ENCODE measurements at places on chromosomes 11 and 22. TPM values are rescaled to one million over a fixed set of nuclear protein-coding genes. Genes with fewer than 3 reads are reported as not detected.
A peak's percentile ranks its signal among the peaks of the same experiment; 100 is the strongest.

DNA sequence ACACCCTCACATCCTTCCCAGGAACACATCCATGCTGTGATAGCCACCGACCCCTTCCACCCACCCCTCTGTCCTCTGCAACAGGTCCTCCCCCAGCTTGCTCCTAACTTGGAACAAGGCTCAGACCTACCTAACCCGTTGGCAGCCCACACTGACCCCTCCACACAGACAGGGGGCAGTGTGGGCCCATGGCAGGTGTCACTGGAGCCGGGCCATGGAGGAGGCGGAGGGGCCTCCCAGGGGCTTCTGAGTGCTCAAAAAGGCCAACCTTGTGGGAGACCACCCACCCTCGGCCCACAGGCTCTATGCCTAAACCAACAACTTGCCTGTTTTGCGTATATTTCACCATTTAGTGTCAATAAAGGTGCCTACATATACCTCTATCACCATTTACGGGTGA is 57.0 kb downstream of the CERK start:
- peak; percentile 85 for DNase-seq

GRCh38 chr22:42065438-42066125 is 5.0 kb downstream of the NAGA start:
- DNase-seq: no peak

DNA sequence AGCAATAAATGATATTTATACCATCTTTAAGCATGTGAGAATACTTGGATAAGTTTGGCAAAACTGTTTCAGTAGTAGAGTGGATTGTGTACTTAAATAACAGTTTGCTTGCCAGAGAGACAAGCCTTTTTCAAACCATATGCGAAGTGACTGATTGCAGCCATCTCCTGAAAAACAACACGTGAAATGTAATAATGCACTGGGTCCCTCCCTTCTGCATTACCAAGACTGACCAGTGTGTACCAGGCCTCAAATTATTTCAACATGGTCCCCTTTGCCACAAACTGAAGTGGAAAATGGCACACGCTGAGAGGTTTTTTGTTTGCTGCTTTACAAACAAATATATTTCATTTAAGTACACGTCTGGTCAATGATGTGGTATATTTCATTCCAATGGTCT is 337.4 kb downstream of the SOX6 start:
- DNase-seq: peak; percentile 30

- DNase-seq: peak; percentile 58
Observed at GRCh38 chr11:33329705-33330329, 72.6 kb downstream of the HIPK3 start.

DNA sequence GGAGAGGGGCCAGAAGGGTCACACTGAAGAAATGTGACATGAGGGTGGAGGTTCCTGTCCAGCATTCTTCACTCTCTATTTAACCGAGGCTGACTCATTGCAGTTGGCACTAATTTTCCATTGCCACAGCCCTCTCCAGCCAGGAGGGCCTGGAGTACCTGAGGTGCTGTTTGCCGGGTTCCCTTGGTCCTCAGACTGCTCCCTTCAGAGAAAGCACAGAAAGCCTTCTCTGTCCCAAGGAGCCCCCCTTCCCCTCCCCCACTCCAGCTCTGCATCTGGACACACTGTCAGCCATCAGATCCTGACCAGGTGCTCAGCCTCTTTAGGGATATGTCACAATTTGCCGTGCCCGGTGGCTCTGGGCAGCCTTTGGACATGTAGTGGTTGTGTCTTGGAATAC is 3.2 kb upstream of the C11orf91 start:
- DNase-seq: no peak

DNA sequence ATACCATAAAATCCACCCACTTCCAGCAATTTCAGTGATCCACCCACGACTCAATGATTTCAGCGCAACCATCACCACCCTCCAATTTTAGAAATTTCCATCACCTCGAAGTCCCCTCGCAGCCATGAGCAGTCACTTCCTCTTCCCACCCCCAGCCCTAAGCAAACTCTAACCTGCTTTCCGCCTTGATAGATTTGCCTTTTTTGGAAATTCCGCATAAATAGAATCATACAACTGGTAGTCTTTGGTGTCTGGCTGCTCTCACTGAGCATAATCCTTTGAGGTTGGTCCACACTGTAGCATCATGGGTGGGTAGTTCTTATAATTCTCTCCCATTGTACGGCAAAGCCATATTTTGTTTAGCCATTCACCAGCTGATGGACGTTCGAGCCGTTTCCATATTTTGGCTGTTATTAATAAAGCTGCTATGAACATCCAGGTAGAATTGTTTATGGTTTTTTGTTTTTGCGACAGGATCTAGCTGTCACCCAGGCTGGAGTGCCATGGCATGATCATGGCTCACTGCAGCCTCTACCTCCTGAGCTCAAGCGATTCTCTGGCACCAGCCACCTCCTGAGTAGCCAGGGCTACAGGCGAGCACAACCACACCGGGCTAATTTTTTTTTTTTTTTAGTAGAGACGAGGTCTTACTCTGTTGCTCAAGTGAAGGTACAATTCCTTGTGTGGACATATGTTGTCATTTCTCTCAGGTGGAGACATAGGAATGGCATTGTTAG is 16.0 kb downstream of the PIM3 start:
- peak; percentile 57 for DNase-seq

DNA sequence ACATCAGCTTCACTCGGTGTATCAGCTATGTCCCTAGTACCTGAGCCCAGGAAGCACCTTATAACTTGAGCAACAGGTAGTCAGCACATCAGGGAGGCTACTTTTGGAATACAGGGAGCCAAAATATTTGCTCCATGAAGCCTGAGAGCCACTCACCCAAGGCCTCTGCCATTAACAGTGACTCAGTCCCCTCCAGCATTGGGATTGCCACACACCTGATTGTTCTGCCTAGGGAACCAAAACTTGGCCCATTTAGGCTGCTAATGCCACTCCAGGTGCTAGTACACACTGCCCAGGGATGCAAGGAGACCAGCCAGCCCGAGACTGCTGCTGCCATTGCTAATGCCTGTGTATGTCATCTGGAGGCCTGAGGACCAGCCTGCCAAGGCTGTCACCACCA is 773.6 kb upstream of the TENM4 start:
- no peak for DNase-seq

- no peak for DNase-seq
Observed at GRCh38 chr11:24587635-24588034, 90.8 kb downstream of the LUZP2 start.

UPB1 gene
- not detected for total RNA-seq

DNA sequence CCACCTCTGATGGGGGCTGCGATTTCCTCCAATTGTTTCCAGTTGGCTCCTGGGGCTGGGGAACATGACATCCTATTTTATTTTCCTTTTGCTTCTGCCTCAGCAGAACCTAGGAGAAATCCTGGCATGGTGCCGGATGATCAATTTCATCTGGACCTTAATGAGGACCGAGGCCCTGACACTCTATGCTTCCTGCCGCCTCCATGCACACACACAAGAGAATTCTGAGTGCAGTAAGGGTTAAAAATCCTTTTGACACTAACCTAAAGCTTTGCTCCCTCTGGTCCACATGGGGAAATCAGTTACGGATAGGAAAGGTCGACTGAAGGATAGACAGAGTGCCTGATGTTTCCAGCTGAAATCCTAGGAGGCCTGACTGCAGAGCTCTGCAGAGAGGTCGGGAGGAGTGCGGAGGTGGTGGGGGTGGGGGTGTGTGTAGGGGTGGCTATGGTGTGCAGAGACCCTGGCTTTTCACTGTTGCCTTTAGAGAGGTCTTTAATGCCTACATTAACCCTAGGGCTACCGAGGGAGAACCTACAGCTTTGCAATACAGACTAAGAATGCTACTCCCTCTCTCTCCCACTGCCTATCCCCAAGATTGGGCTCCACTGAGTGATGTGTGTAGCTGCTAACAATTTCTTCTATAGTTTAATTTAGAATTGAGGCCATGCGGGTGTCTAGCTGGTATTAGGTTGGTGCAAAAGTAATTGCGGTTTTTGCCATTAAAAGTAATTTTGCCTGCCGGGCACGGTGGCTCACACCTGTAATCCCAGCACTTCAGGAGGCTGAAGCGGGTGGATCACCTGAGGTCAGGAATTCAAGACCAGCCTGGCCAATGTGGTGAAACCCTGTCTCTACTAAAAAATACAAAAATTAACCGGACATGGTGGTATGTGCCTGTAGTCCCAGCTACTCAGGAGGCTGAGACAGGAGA is 53.6 kb upstream of the INCENP start:
- DNase-seq: no peak

CFAP68 gene
- 10.9 TPM for total RNA-seq

DNA sequence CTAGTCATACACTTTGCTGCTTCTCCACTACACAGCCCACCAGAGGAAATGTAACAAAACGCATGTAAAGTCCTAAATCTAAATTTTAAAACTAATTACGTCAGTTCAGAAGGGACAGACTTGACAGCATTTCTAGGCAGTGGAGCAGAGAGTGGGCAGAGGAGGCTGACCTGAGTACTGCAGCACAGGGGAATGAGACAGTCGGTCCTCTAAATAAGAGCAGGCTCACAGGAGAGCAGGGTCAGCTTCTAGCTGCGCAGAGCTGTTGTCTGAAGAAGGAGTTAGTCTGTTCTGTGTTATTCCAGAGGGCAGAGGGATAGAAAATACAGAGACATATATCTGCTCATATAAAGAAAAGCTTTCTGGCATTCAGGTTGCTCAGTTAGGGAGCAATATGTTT is 40.3 kb downstream of the JHY start:
- no peak for DNase-seq

GRCh38 chr22:45754822-45755221 is 83.2 kb downstream of the ATXN10 start:
- DNase-seq: no peak

DNA sequence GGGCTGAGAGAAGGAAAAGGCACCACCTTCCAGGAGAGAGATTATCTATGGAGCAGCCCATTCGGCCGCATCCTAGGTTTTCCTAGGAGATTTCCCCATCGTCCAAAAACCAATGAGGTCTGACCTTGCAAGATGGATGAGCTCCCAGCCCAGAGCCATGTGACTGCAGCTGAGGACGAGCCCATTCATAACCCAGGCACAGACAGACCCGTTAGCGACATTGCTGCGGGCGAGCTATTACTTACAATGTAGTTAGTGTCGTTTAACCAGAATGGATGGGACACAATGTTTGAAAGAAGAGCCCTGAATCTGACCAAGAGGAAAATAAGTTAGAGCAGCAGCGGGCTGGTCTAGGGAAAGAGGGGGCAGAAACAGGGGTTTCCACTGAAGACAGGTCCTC is 395.9 kb upstream of the CADM1 start:
- no peak for DNase-seq

- DNase-seq: peak; percentile 65
Observed at GRCh38 chr11:34633990-34634693, 13.2 kb downstream of the EHF start.

- no peak for DNase-seq
Observed at GRCh38 chr11:121351083-121351630, 58.6 kb downstream of the SC5D start.

DNA sequence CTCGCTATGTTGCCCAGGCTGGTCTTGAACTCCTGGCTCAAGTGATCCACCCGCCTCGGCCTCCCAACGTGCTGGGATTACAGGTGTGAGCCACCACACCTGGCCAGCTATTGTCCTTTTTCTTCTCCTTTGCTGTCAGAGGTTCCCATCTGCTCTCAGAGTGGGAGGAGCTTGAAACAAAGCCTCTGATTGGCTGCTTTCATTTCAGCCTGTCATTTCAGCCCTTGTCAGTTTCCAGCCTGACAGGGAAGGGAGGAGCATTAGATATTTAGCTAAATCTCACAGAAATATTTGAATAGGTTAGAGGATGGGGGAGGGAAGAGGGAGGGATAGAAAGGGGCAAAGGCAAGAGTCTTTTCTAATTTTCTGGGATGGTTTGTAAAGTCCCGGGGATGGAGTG is 8.7 kb downstream of the SLC22A6 start:
- DNase-seq: no peak

DNA sequence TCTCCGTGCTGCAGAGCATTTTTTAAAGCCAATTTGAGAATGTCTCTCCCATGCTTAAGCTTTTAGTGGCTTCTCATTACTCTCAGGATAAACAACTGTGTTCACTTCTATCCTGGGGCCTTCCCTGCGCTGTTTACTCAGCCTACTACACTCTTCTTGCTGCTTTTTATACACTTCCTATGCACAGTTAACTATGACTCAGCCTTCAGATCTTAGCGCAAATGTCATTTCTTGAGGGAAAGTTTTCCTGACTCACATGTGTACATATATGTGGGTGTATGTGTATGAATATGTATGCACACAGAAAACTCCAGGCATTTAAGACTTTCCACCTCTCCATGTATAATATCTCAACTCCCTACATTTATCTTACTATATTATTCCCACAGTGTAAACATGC is 9.8 kb downstream of the THAP12 start:
- peak; percentile 92 for DNase-seq

INS gene
- not detected for total RNA-seq

PIH1D2 gene
- 2.9 TPM for total RNA-seq

- DNase-seq: peak; percentile 25
Observed at GRCh38 chr11:11449327-11449726, 96.3 kb upstream of the CSNK2A3 start.

- DNase-seq: no peak
Observed at GRCh38 chr11:61507962-61508861, at the start of gene LRRC10B. Gene LRRC10B (plus strand): TSS chr11:61508749. CDS start chr11:61508999, 250 bp downstream.

DNA sequence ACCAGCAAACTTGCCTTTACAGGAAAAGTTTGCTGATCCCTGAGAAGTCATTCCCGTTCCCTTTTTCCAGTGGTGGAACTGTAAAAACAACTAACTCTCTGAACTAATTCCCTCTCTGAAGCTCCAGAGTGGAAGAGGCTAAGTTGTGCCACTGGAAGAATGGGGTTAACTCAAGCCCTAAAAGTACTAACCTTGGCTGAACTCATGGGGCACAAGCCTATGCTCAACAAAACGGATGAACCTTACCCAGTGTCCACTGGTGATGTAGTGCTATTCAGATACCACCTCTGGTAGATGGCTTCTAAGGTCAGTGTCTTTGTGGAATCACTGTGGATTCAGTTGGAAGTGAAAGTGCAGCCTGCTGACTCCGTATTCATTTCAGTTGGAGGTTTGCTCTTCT is 59.9 kb upstream of the GNAZ start:
- no peak for DNase-seq

TRIM29 gene
- under 0.01 TPM for total RNA-seq

GRCh38 chr22:39313258-39314001 is 6.0 kb downstream of the RPL3 start:
- peak; percentile 25 for DNase-seq

GRCh38 chr22:36244522-36245391 is 5.4 kb upstream of the APOL2 start:
- DNase-seq: no peak

DNA sequence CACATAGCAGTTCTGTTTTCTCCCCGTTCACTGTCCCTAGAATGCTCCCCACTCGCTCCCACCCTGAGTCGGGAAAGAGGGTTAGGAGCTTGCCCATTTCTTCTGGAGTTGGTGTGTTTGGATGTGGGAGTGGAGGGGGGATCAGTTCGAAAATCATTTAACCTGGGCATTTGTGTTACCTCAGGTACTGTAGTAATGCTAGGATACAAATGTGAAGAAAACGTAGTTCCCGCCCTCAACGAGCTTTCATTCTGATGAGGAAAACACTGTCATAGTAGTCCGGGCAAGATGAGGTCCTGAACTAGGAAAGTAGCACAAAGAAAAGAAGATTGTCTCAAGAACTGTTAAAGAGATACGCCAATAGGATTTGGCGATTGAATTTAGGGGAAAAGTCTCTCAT is 539 bp downstream of the SDHD start:
- DNase-seq: no peak

ARFGAP2 gene
- 139 TPM for total RNA-seq

OR6A2 gene
- 0.59 TPM for total RNA-seq

- DNase-seq: peak; percentile 95
Observed at GRCh38 chr22:17774206-17774925, at the start of gene BID. Gene BID (minus strand): TSS chr22:17774469. CDS start chr22:17750116, 24,353 bp downstream.

TSPAN18 gene
- total RNA-seq: 5.8 TPM

AQP11 gene
- 2.9 TPM for total RNA-seq

GRCh38 chr11:118201966-118202365 is 22.8 kb downstream of the JAML start:
- DNase-seq: no peak

Measured in osteoblast (primary cell).